Occipital lobe (tissue), 3 donors: ENCODE measurements at places on chromosomes 12 and 14.

GRCh38 chr12:101539148-101539547, 55.6 kb upstream of the MYBPC1 start:
- no peak for DNase-seq

DNA sequence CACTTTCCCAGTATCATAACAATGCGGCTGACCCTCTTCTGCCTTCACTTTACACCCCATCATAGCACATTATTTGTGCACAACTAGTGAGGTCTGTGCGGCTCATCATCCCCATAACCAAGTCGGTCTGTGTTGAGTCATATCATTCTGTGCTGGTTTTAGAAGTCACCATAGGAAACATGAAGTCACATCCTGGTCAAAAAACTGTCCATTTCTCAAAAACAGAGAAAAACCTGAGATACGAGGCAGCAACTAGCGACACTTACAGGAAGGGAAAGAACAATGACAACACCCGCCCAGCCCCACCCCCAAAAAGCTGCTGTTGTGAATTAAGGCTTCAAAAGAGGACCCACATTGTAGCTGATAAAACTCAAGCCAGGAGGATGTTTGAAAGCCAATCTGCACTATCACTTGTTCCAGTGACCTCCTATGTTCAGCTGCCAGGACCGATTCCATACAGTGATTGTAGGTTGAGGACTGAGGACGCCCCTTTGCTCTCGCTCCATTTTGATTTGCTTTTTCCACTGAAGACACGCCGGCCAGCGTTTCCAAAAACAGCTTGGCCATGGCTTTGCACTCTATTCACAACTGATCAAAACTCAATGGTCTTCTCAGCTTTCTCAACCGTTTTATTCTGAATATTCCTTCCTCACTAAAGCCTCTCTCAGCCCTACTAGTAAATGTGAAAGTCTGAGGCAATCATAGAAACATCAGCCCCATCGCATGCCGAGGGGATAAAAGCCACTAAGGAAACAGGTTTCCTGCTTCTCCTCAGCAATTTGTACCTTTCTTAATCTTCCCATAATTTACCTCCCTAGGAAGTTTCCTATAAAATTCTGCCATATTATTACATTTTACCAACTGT, 87.5 kb downstream of the DUSP16 start:
- DNase-seq, result no peak

- DNase-seq, result no peak
Measured at GRCh38 chr12:127389923-127390322, 877.0 kb upstream of the TMEM132C start.

- no peak for DNase-seq
Measured at GRCh38 chr14:99234355-99234754, 37.6 kb downstream of the BCL11B start.

DNA sequence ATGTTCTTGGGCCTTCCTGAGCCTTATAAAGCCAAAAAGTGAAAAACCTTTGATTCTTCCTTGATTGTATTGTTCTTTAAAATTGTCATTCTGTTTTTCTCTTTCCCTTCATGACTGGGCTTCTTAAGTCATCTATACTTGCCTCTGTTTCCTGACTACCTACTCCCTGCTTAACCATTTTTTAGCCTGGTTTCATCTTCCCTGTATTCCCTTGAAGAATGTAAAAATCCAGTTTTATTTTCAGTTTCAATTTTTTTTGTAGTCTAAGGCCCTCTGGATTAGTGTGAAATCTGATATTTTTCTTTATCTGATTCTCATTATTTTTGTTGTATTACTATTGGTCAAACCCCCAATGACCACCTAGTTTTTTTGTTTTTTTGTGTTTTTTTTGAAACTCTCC, 46.3 kb downstream of the APAF1 start:
- DNase-seq, result no peak

- DNase-seq, result no peak
Measured at GRCh38 chr14:71469643-71470335, 462.4 kb upstream of the RGS6 start.

- DNase-seq, result no peak
Measured at GRCh38 chr12:2084553-2085296, 31.9 kb downstream of the CACNA1C start.

DNA sequence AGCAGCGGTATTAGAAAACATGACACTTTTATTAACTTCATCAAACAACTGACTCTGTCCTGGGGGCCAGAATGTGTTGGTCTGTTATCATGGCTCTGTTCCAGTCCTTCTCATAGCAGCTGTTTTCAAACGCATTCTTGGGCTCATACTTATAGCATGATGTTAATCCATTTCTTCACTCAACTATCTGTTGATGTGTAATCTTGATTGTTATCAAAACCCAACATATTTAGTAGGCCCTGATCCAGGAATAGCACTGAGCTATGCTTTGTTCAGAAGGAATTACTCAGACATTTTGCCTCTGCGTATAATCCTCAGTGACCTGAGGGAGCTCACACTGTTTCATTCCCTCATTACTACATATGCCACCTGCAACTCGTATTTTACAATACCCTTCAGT, 315.9 kb downstream of the BMP4 start:
- no peak for DNase-seq

- DNase-seq, result peak; percentile 13
Measured at GRCh38 chr14:22319526-22320361, 269.3 kb downstream of the DAD1 start.

DNA sequence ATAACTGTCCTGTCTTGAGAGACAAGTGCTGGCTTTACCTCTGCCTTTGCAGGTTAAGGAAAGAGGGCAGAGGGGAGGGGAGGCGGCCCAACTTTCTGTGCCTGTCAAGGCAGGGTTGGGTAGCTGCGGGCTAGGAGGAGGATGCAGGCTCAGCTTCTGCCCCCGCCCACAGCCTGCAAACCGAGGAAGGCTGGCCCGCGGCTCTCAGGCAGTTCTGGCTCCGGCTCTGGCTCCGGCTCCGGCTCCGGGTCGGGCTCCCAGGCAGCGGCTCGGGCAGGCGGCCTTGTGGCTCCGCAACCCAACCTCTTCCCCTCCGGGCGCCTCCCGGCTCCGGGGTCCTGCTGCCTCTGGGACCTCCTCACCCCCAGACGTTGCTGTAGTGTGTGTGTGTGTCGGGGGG, 92.9 kb downstream of the TMEM30B start:
- no peak for DNase-seq

DNA sequence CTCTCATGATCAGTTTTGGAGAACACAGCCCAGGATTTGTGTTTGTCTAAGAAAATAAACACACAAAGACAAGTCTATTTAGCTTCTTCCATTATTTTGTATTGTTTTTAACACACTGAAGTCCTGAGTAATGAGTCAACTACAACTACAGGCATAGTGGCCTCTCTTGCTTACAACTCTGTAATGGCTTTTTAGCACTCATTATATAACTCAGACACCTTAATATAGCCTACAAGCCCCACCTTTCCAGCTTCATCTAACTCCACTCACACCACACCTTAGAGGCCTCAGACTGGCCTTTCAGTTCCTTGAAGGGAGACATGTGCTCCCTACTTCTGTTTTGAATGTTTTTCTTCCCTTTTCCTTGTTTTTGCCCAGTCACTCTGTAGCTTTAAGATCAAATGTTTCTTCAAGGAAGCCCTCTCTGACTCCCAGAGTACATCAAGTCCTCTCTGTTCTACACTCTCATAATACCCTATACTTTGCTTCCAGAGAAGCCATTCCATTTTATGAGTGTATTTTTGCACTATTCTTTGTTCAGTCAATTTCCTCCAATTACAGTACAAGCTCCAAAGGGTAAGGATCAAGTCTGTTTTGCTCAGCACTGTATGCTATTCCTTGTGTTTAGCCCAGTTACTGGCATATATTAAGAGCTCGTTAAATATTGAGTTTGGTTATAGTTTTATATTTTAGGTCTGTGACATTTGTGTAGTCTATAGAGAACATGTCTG, 233.6 kb upstream of the ARHGAP5 start:
- DNase-seq, result no peak

GRCh38 chr14:77040741-77041653, 12.5 kb upstream of the IRF2BPL start:
- DNase-seq, result no peak

GRCh38 chr12:96824074-96824837, 82.8 kb upstream of the NEDD1 start:
- DNase-seq, result no peak

DNA sequence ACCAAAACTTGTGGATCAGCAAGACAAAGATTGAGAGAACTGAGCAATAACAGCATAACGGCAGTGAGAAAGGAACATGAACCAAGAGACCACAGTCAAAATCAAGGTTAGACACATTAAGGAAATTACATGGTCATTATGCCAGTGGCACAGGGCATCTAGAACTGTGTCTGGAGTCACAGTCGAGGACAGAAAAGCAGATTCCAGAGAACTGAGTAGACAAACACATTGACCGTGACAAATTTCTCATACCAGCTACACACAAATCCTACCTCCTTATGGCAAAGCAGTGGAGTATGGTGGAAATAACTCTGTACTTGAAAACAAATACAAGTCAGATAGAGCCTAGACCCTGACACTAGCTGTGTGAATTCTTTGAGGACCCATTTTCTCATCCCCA, 367.3 kb downstream of the DUSP6 start:
- no peak for DNase-seq

DNA sequence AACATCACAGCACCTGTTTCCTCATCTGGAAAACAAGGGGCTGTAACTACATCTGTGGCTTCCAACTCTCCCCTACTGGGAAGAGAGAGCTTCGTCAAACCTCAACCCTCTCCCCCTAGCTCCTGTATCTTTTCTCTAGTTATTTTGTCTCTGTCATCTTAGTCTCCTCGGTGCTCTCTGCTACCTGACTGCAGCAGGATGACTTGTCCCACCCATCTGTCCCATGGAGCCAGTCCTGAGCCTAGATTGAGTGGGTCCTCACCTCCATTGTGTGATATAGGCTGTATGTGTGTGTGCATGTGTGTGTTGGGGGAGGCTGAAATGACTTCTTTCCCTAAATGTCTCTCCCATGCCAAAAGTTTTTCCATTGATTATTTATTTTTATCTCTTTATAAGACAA, 177.3 kb downstream of the EMP1 start:
- DNase-seq, result no peak

GRCh38 chr12:120962532-120963020, 15.8 kb upstream of the HNF1A start:
- DNase-seq, result no peak

GRCh38 chr14:91127401-91127801, 13.5 kb downstream of the DGLUCY start:
- no peak for DNase-seq

- no peak for DNase-seq
Measured at GRCh38 chr12:102504871-102505270, 24.5 kb upstream of the IGF1 start.

GRCh38 chr12:77686760-77687159, 143.9 kb upstream of the NAV3 start:
- DNase-seq, result no peak

DNA sequence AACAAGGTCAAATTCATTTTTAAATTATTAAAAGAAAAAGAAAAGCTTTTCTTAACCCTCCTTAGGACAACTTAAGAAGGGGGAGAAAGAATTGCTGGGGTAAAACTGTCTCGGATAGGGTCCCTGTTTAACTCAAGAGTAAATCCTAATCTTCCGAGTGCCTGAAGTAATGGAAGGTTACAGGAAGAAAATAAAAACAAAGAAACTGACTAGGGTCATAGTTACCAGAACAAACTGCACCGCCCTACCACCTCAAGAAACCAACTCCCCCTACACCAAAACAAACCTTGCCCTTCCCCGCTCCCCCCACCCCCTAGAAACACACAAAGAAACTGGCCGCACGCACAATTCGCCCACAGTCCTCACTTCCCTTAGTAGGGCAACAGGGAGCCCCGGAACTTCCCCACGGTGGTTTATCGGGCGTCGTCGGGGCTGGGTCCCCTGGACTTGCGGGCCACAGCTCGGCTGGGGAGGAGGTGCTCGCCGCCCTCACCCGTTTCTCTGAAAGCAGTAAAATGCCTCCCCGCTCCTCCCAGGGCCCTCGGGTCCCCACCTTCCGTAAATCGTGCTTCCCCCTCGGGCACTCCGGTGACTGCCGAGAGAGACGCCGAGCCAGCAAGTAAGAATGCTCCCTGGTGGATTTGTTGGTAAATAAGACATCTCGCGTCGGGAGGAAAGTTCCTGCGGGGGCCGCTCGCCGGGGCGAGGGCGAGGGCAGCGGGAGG, 2.4 kb downstream of the SINHCAF start:
- DNase-seq, result no peak

GRCh38 chr14:102295270-102295669, 9.7 kb downstream of the MOK start:
- no peak for DNase-seq

- DNase-seq, result no peak
Measured at GRCh38 chr12:6772331-6772695, at the start of gene LAG3. Gene LAG3, plus strand, starts transcription at chr12:6772520. Its CDS starts 333 bp downstream, at chr12:6772853.

GRCh38 chr12:23561364-23562345, 387.8 kb downstream of the SOX5 start:
- DNase-seq, result no peak

- no peak for DNase-seq
Measured at GRCh38 chr12:121189131-121189530, 20.8 kb upstream of the P2RX4 start.

DNA sequence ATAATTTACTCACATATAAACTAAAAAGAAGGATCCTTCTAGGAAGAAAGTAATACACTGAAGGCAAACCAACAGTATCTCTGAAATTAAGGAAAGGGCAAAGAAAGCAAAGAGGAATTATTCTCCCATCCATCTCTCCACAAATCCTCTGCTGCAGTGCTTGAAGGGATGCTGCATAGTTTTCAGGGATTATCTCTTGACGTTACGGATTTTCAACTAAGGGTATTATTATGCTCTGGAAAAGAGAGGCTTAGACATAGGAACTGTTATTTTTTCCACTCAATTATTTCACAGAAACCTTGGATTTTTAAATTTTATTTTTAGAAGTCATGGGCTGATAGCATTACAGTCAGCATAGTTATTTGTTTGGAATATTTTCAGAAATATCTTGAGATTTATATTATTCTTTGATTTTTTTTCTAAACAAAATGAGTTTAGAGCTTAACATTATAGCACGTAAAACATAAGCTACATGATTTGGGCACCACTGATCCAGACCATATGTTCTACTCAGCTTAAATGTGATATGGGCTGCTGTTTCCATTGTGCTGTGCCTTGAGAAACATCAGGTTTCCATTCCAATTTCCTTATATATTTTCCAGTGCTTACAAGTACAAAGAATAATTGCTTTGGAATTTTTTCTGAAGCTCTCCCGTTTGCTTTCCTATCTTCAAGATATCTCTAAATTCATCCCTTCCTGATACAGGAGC, 57.9 kb upstream of the DCN start:
- no peak for DNase-seq

DNA sequence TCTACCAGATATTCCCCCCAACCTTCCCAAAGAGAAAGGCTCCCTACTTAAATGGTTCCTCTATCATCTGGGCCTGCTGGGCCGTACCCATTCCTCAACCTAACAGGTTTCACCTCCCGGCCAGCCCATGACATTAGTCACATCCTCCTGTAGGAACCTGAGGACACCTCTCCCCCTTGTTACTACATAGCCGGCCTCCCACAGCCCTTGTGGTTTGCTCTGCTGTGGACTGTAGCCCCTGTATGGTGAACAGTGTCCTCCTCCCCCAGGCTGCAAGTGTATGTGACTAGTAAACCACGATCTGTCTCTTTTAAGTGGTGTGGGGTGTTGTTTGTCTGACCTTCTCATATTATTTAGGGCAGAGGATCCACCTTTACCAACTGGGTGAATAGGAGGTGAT, 371.7 kb downstream of the RGS6 start:
- DNase-seq, result no peak
